ENCODE measurements at places on chromosomes 1 and 21. TPM values are rescaled to one million over a fixed set of nuclear protein-coding genes. Genes with fewer than 3 reads are reported as not detected.

KANK4 gene
- 0.18 TPM for total RNA-seq

RASAL2 gene
- total RNA-seq, result 31.6 TPM

MTARC1 gene
- total RNA-seq, result 0.74 TPM

SMIM1 gene
- total RNA-seq, result 35.5 TPM

FAM72D gene
- total RNA-seq, result 12.8 TPM

CD1C gene
- not detected for total RNA-seq

CACHD1 gene
- 29.9 TPM for total RNA-seq

NBPF19 gene
- total RNA-seq, result 13.8 TPM

VWA5B1 gene
- not detected for total RNA-seq

HFM1 gene
- 0.39 TPM for total RNA-seq

SDHC gene
- total RNA-seq, result 221 TPM

CEP104 gene
- total RNA-seq, result 52.0 TPM

ANKRD65 gene
- 1.9 TPM for total RNA-seq

All from Panc1 (cell line).